ENCODE measurements at places on chromosomes 6 and 20. TPM values are rescaled to one million over a fixed set of nuclear protein-coding genes. Genes with fewer than 3 reads are reported as not detected.

DNA sequence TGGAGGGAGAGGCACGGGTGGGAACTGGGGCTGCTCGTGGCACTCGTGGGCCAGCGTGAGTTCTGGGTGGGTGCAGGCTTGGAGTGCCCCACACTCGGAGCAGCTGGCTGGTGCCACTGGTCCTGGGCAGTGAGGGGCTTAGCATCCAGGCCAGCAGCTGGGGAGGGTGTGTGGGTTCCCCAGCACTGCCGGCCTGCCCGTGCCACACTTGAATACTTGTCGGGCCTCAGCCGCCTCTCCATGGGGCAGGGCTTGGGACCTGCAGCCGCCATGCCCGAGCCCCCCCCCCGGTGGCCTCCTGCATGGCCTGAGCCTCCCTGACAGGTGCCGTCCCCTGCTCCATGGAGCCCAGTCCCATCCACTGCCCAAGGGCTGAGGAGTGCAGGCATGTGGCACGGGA is 207.2 kb downstream of the CD109 start:
- no peak for DNase-seq

GRCh38 chr6:99151634-99152346 is 197.7 kb downstream of the FAXC start:
- no peak for DNase-seq

DNA sequence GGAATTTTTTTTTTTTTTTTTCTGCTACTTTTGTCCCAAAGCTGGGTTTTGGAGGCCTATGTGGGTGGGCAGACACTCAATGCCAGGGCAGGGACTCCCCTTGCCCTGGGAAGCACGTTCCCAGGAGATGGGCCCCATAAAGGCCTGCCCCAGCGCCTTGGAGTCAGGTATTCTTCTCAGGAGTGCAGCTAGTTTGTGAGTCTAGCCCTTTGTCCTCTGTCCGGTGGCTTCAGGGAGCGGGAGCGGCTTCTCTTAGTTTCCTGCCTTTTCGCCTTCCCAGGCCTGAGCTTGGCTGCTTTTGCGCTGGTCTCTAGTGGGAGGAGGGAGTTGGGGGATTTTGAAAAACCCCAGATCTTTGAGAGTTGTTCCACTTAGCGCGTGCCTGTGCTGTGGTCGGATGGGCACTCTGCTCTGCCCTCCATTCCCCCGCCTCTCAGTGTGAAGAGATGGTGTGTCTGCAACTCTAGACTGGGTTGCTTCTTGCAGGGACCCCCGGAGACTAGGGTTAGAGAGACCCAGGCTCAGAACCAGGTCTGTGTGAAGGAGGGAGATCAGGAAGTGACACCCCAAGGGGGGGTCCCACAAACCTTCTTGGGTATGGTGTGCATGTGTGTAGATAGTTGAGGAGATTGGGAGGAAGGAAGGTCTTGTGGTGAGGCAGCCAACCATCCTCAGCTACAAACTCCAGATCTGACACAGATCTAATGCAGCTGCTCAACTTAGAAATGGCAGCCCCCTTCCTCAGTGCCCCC is 1.3 kb downstream of the PLCG1 start:
- no peak for DNase-seq

GRCh38 chr6:32249262-32249661 is 25.4 kb upstream of the NOTCH4 start:
- DNase-seq, result no peak

DNA sequence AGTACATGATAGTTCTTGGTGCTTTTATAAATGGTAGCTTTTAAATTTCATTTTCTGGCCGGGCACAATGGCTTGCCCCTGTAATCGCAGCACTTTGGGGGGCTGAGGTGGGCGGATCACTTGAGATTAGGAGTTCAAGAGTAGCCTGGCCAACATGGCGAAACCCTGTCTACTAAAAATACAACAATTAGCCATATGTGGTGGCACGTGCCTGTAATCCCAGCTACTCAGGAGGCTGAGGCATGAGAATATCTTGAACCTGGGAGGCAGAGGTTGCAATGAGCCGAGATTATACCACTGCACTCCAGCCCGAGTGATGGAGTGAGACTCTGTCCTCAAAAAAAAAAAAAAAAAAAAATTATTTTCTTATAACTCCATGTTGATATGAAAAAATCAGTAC is 36.0 kb downstream of the LRRN4 start:
- DNase-seq, result no peak

The KIF25 gene
- polyA plus RNA-seq, result 0.53 TPM

The PHACTR3 gene
- 0.62 TPM for polyA plus RNA-seq

The HSPA12B gene
- polyA plus RNA-seq, result 11.8 TPM

The SNTA1 gene
- polyA plus RNA-seq, result 50.6 TPM

The WFDC12 gene
- not detected for polyA plus RNA-seq

All from urinary bladder (tissue), 4 donors.